Activated naive CD4-positive, alpha-beta T cell treated with anti-CD3 and anti-CD28 coated beads for 36 hours (primary cell): ENCODE measurements at places on chromosomes 11 and 22. TPM values are rescaled to one million over a fixed set of nuclear protein-coding genes. Genes with fewer than 3 reads are reported as not detected.

GRCh38 chr22:24411256-24412004 lies 16.0 kb upstream of the ADORA2A start:
- no peaks in the 10 kb centered on the region for H3K27me3 ChIP-seq
- no peak for DNase-seq
- H3K36me3 ChIP-seq = peaks cover 3% of the 10 kb centered on the region
- no peak overlapping the region for H3K27ac ChIP-seq

GRCh38 chr11:117278347-117278746 lies 12.8 kb upstream of the BACE1-AS start:
- H3K36me3 ChIP-seq = peaks cover 18% of the 10 kb centered on the region
- no peak overlapping the region for H3K4me3 ChIP-seq
- DNase-seq = no peak
- H3K27me3 ChIP-seq = no peaks in the 10 kb centered on the region
- H3K4me1 ChIP-seq = peaks cover 3% of the 10 kb centered on the region

DNA sequence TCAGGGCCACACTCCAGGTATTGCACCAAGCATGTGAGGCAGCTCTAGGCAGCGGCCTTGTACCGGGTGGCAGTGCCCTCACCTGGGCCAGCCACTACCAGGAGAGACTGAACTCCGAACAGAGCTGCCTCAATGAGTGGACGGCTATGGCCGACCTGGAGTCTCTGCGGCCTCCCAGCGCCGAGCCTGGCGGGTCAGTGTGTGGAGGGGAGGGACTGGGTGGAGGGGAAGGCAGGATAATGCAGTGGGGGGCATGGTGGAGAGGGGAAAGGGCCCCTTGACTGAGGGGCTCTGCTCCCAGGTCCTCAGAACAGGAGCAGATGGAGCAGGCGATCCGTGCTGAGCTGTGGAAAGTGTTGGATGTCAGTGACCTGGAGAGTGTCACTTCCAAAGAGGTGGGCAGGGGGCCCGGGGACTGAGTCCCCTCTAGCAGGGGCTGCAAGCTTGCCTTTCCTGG lies 4.2 kb downstream of the SSH3 start:
- no peak overlapping the region for H3K27ac ChIP-seq
- H3K36me3 ChIP-seq = no peaks in the 10 kb centered on the region
- no peak overlapping the region for H3K4me3 ChIP-seq

DNA sequence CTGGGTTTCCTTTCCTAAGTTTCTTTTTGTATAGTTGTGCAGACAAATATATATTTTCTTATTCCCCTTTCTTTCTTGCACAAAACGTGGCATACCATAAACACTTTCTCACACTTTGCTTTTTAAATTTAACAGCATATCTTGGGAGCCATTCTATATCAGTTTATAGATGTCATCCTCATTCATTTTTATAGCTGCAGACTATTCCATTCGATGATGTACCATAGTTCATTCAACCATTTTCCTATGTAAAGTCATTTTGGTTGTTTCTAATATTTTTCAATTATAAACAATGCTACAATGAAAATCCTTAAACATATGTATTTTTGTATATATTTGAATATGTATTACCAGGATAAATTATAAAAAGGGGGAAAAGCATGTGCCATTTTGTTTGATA lies 102.5 kb downstream of the RRM1 start:
- H3K36me3 ChIP-seq = no peaks in the 10 kb centered on the region
- H3K4me1 ChIP-seq = no peaks in the 10 kb centered on the region
- DNase-seq = no peak
- no peaks in the 10 kb centered on the region for H3K27me3 ChIP-seq

CRYBB2 gene
- not detected for total RNA-seq

RASSF10 gene
- total RNA-seq = not detected

CASP1 gene
- total RNA-seq = 23.8 TPM
